ENCODE measurements at places on chromosomes 2 and 18. TPM values are rescaled to one million over a fixed set of nuclear protein-coding genes. Genes with fewer than 3 reads are reported as not detected.

DNA sequence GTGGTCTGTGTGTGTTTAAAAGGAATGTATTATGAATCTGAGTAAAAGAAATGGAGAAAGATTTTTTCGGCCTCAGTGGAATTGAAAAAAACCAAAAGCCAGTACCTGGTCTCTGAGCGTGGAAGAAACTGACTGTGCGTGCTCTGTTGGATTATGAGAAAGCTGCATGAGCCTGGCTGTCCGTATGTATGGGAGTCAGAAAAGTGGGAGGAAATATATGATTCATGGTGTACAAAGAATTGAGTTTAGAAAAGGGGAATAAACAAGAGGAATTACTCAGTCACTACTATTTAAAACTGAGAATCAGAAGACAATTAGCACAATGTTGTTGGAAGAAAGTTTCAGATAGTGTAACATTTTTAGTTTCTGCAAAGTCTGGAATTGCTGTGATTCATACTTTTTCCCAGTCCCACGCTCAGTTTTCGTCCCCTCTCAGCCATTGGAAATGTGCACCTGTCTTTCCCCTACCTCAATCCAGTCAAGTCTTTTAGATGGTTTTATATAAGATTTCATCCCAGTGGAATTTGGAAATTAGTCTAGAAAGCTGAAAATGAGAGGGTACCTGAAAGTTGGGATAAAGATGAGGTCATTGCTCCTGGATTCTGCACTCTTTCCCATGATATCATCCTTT lies 66.4 kb upstream of the CHMP1B start:
- no peak for DNase-seq

DNA sequence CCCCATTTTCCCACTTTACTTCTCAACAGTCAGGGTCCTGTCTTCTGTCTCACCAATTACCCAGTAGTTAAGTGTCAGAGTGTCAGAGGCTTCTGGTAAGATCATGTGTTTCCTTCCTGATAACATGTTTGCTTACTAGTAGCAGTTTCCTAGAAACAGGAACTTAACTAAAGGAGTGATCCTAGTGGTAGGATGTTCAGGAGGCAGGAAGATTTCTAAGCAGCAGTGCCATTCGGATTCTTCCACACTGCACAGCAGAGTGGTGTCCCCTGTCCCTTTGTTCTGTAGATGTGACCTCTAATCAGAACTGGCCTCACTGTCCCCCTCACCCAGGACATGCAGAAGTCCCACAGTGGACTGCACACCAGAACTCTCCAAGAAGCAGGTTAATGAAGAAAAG lies 221.8 kb upstream of the OSR1 start:
- no peak for DNase-seq

- DNase-seq: no peak
Measured at GRCh38 chr2:176039375-176039774, 37.3 kb upstream of the LNPK start.

- no peak for DNase-seq
Measured at GRCh38 chr2:19462256-19462645, 103.8 kb upstream of the OSR1 start.

DNA sequence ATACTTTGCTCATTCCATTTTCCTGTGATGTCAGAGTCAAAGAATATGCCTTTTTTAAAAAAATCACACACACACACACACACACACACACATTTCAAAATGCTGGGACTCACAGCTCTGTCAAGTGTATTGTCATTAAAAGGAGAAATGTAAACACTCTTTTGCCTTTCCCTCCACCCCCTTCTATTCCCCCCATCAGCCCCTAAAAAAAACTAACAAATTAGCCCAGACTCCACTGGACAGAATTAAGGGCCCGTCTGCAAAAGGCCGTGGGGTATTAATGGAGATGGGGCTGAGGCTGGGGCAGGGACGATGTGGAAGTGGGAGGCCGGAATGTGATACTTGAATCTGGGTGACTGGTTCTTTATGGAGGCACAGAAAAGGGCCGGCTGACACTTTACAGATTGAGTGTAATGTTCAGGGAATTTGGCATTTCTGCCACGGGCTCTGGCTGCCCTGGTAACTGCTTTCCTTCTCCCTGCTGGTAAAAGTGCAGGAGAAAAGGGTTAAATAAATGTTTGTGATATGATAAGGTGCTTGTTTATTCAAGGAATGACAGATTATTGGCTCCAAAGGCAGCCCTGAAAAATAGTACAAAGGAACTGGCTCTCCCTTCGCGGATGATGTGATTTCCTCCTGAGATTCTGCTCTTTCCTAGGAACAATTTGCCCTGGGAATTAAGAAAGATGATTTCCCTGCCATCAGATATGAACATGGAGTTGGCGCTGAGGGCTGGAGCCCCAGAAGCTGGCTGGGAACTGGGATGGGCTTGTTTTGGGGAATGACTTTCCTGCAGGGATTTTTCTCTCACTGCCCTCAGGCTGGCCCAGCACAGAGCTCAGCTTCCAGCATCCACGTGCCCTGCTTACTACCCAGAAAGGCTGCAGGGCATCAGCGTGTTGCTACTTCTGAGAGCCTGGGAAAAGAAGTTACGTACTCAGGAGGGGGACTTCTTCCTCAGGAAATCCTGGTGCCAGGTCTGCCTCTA lies 52.8 kb upstream of the CTAGE1 start:
- no peak for DNase-seq

DNA sequence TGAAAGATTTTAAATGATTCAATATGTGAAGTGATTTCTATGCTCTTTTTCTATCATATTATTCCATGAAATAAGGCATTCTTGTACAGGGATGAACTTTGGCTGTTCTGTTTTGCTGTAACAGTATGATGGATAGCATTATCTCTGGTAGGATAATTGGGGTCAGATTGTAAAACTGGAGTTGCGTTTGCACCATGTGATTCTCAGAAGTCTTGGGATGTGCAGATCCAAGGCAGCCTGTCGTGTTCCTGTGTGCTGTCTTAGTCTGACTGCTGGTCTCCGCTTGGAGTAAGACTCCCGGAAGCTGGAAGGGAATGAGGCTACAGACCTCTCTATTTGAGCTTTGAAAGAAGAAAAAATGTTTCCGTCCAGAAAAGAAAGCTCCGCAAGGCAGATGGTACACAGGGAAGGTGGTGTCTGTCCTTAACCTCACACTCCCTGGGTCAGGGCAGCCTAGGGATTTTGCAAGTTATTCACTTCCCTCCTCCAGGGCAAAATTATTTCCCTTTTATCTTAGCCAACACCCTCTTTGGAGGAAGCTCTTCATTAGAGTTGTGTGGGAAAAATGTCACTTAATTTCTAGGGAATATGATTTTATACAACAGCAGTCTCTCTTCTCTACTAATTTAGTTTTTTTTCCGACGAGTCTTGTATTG lies 250.6 kb downstream of the PTPRM start:
- no peak for DNase-seq

GRCh38 chr2:232592772-232593395 lies 40.5 kb upstream of the EFHD1 start:
- no peak for DNase-seq

GRCh38 chr18:67359873-67360838 lies 156.4 kb downstream of the DSEL start:
- DNase-seq: no peak

The MEP1B gene
- 0.13 TPM for total RNA-seq

The RPL37A gene
- total RNA-seq: 1,531 TPM

The NGEF gene
- total RNA-seq: 0.24 TPM

The FBXO15 gene
- 0.51 TPM for total RNA-seq

The ATP6V1B1 gene
- 0.43 TPM for total RNA-seq

The POTEI gene
- not detected for total RNA-seq
